ENCODE measurements at places on chromosomes 16 and 17. TPM values are rescaled to one million over a fixed set of nuclear protein-coding genes. Genes with fewer than 3 reads are reported as not detected.

The TMC8 gene
- total RNA-seq: not detected

The TERB1 gene
- 0.11 TPM for total RNA-seq

The MRPS23 gene
- total RNA-seq: 31.3 TPM

The DBNDD1 gene
- 1.4 TPM for total RNA-seq

The C17orf78 gene
- not detected for total RNA-seq

The GPRC5C gene
- 9.1 TPM for total RNA-seq

The OR1D5 gene
- total RNA-seq: not detected

The TPSG1 gene
- total RNA-seq: not detected

The DPEP1 gene
- not detected for total RNA-seq

The TBC1D26 gene
- total RNA-seq: under 0.01 TPM

The CES5A gene
- total RNA-seq: not detected

The UMOD gene
- not detected for total RNA-seq

The NLRC3 gene
- under 0.01 TPM for total RNA-seq

The GH2 gene
- not detected for total RNA-seq

The TBC1D3E gene
- total RNA-seq: not detected

The ASIC2 gene
- total RNA-seq: not detected

The NKD1 gene
- total RNA-seq: under 0.01 TPM

The TBC1D3K gene
- total RNA-seq: not detected

The SPNS3 gene
- total RNA-seq: not detected

The MVP gene
- 413 TPM for total RNA-seq

The MMP2 gene
- total RNA-seq: 1,958 TPM

The FSCN2 gene
- total RNA-seq: 1.5 TPM

The EVPLL gene
- not detected for total RNA-seq

Measured in uterine smooth muscle cell (primary cell).